Activated CD4-positive, alpha-beta T cell treated with anti-CD3 and anti-CD28 coated beads, Interleukin-2, amount 50 U/mL, for 1 hour (primary cell): ENCODE measurements at places on chromosomes 4 and X.

GRCh38 chr4:176758731-176759130 is 34.0 kb downstream of the VEGFC start:
- no peak for DNase-seq

GRCh38 chr4:15469402-15470127 is at the start of gene CC2D2A:
Gene CC2D2A (plus strand): TSS chr4:15469882. CDS start chr4:15475933, 6,051 bp downstream.
- DNase-seq: no peak

- DNase-seq: no peak
Measured at GRCh38 chr4:38095691-38096090, 135.5 kb downstream of the PTTG2 start.

- no peak for DNase-seq
Measured at GRCh38 chr4:123785538-123785937, 388.9 kb downstream of the SPRY1 start.

DNA sequence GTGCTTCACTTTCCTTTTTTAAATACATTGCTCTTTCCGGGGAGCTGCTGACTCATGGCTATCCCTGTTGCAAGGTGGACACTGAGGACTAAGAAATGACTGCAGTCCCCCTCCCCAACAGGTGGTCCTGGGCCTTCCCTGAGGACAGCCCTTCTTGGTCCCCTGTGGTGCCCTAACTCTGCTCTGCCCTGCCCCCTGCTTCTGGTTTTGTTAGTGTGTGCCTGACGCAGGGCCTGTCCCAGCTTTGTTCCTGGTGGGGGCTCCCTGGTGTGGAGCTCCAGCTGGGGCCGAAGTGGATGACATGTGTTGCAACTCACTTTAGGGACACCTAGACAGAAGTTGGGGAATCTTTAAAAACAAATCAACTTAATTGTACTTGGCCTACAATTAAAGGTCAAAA is 81.9 kb downstream of the TMEM144 start:
- no peak for DNase-seq

GRCh38 chr4:14132301-14132700 is 504.8 kb upstream of the BOD1L1 start:
- no peak for DNase-seq

DNA sequence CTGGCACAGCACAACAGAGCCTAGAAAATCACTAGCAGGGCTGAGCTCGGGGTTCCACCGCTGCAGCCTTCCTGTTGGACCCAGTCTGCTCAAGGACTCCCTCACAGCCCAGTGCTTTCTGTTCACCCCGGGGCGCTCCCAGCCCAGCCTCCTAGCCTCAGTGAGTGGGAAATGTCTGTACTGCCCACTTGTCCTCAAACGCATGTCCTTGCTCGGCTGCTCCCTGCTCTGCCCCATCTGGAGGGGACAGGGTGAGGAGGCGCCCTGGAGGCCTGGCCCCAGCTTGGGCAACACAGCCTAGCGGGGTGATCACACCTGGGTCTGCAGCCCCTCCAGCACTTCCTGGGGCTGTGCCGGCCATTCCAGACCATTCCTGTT is 11.9 kb upstream of the CCNQ start:
- no peak for DNase-seq
